NCI-H446 (cell line): ENCODE measurements at places on chromosomes 11 and 22.

DNA sequence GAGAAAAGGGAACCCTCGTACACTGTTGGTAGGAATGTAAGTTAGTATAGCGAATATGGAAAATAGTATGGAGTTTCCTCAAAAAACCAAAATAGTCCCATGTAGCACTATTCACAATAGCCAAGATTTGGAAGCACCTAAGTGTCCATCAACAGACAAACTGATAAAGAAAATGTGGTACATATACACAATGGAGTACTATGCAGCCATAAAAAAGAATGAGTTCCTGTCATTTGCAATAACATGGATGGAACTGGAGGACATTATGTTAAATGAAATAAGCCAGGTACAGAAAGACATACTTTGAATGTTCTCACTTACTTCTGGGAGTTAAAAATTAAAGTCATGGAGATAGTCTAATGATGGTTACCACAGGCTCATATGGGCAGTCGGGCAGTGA, 64.0 kb upstream of the RAB1B start:
- no peak for DNase-seq

DNA sequence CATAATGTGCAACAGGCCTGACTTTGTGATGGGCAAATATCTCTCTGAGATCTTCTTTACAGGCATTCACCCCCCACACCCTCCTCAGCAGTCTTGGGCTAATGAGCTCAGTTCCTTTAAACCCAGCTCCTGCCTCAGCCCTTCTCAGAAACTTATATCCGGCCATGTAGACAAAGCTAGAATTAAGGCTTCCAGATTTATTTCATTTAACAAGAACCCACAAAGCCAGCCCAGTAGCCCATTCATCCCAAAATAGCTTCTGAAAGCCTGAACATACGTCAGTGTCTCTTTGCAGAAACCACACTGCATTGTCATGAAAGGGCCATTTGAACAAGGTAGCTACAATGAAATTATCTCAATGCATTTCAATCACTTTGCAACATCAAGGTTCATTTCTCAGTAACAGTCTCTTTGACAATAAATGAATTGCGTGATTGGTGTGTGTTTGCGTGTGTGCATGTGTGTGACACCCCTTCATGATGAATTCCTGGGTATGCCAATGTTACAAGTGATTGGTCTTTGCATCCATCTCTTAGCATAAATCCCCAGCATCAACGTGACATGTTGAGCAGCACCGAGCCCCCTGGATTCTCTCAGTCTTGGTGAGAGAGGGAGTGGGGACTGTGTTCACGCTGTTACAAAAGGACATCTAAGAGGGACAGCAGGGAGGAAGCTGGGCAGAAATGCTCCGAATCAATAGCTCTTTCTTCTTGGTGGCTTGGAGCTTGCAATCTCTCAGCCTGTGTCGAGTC, 299.6 kb downstream of the KIRREL3 start:
- DNase-seq: no peak

GRCh38 chr11:82858133-82858532, 42.1 kb downstream of the PRCP start:
- DNase-seq: no peak

GRCh38 chr11:116648247-116649174, 124.3 kb downstream of the BUD13 start:
- DNase-seq: no peak

GRCh38 chr11:110762590-110762989, 50.4 kb upstream of the ARHGAP20 start:
- no peak for DNase-seq

- DNase-seq: no peak
These were observed 105.5 kb downstream of the C11orf87 start for GRCh38 chr11:109527496-109527895.

DNA sequence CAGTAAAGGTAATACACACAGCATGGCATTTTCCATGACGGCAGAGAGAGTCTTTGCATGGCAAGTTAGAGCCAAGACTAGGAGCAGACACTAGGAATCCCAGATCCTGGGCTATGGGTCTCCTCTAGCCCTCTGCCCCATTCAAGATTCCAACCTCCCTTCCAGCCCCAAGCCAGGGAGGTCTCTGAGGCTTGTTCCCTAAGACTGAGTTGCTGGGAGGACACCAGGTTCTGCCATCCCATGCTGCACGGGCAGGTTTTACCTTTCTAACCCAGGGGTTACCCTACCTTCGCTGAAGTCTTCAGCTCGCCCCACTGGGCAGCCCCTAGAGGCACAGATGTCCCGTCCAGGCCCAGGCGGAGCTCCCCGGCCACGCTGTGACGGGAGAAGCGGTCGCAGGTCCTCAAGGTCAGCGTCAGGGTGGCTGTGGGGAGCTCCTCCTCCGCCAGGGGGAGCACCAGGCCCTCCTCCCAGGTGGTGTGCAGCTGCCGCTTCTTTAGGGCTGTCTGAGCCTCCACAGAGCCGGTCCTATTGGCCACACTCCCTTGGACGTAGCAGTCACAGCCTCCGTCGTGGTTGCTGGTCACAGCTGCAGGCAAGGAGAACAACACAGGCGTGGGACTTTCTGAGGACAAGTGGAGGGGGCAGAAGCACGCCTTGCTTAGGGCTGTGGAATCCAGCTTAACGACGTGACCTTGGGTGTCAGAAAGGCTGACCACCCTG, 33.8 kb downstream of the SYT13 start:
- no peak for DNase-seq

DNA sequence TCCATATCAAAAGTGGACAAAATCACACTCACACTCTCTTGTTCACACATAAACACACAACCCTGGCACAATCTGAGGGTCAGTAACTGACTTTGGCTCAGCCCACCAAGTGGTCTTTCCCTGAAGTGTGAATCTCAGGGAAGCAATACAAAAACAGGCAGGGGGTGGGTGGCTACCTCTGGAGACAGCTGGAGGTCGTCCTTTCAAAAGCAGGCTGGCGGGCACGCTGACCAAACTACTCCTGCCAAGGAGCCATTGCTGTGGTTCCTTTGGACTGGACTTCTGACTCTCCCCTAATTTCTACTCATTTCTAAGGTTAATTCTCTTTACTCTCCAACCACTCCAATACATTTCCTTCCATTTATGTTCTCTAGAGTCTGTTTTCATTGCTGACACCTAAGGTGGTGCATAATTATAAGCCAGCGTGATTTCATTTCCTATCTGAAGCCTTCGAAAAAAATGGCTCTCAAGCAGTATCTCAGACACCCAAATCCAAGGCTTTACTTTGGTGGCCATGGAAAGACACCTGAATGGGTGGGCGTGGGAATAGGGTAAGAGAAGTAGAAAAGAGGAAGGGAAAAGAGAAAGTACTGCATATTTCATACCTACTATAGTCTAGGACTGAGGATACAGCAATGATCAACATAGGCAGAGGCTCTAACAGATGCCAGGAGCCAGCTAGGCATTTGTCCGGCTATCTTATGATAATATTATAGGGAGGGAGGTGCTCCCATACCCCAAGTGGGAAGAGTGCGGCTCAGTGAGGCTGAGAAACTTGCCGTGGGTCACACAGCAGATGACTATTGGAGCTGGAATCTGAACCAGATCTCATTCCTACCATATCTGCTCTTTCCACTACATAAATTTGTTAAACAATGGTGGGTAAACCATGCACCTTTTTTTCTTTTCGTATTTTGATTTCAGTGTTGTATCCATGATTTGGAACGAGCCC, 22.0 kb downstream of the FZD4 start:
- DNase-seq: no peak

GRCh38 chr11:67266449-67267187, at the start of gene GRK2:
Gene GRK2 (plus strand): TSS chr11:67266473. CDS start chr11:67266700, 227 bp downstream.
- DNase-seq: no peak

- no peak for DNase-seq
These were observed 18.8 kb upstream of the PICK1 start for GRCh38 chr22:38038426-38038825.

- peak; percentile 14 for DNase-seq
These were observed 27.1 kb downstream of the SDHD start for GRCh38 chr11:112113539-112114457.

DNA sequence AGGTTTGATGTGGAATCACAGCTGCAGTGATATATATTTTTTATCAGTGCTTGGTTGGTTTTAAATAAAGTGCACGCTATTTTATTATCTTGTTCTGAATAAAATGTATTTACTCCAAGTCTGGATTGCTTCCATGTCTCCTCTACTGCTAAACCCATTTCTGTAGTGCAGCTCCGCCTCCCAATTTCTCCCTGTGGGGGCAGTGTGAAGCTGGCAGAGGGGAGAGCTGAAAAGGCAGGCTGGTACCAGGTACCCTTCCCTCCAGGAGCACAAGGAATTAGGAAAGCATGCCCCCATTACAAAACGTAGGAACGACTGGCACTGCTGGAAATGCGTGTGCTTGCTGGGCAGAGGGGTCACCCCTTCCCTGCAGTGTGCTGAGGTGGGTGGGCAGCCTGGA, 934 bp upstream of the TMEM132A start:
- no peak for DNase-seq

DNA sequence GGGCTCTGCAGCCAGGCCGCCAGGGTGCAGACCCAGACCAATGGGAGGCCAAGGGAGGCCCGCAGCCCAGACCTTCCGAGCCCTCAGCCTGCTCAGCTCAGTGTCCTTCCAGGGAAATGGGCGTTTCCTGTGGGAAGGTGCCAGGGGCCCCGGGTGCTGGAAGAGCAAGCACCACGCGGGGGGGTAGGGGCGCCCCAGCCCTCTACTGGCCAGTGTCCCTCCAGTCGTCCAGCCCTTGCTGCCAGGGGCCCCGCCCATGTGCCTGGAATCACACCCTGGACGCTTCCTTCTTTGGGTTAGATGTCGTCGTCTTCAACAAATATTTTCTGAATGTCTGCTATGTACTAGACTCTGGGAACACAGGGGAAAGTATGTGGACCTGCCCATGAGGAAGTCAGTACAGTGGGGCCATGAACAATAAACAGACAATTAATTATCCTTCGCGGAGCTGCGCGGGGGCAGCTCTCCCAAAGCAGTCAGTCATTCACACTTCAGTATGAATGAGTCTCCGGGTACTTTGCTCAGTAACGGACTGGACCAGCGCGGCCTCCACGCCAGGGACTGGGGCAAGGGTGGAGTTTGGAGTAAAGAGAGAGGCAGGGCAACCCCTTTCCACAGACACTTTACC, 60.2 kb downstream of the CDKN1C start:
- DNase-seq: no peak

GRCh38 chr11:7050191-7050590, 29.9 kb downstream of the NLRP14 start:
- no peak for DNase-seq

DNA sequence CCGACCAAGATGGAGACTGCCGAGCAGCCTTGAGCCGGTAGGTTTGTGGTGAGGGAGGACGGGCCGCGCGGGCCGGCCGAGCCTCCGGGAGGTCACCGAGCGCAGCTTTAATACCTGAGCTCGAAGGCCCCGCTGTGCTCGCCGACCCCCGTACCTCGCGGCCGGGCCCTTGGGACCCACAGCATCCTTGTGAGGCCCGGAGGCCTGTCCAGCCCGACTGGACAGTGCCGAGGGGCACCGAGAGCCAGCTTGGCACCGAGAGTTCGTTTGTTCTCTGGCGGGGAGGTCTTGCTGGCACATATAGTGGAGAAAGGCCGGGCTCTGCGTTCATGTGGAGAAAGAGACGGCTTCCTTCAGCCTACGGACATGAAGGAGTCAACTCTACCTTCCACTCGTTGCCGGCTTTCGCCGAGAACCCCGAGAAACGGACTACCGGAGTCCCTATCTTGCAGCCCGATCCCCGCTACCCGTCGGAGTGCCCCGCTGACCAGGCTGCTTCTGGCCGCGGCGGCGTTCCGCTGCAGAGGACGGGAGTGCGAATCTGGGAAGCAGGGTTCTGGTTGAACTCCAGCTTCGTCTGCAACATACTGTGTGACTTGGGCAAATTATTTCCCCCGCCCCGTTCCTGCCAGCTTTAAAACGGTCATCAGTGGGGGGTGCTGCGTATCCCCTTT, 349 bp downstream of the TSSC4 start:
- DNase-seq: no peak
